ENCODE measurements at places on chromosomes 11 and 22. TPM values are rescaled to one million over a fixed set of nuclear protein-coding genes. Genes with fewer than 3 reads are reported as not detected.

NFAM1 gene
- total RNA-seq: not detected

ZP1 gene
- not detected for total RNA-seq

KCNQ1 gene
- not detected for total RNA-seq

CRYAB gene
- 60.2 TPM for total RNA-seq

ADAMTS15 gene
- 8.6 TPM for total RNA-seq

ZNF70 gene
- 5.9 TPM for total RNA-seq

Measured in fibroblast of the aortic adventitia (primary cell).